HS-27A (cell line): ENCODE measurements at places on chromosomes 12 and 14.

DNA sequence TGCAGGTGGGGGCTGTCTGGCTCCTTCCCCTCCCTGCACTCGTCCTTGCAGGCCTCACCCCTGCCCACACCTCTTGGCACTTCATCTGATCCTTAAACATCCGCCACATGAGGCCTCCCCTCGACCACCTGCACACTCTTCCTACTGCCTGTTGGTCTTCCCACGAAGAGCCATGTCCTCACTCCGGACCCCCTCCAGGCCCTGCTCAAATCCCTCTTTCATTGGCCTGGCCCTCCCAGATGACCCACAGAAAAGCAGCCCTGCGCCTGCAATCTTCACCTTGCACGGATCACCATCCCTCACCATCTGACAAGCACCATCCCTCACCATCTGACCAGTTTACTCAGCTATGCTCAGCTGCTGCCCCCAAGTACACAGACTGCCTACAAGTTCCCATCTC is 193.6 kb downstream of the BCL11B start:
- no peak for DNase-seq

GRCh38 chr12:85424581-85425348 is 144.7 kb downstream of the ALX1 start:
- no peak for DNase-seq

DNA sequence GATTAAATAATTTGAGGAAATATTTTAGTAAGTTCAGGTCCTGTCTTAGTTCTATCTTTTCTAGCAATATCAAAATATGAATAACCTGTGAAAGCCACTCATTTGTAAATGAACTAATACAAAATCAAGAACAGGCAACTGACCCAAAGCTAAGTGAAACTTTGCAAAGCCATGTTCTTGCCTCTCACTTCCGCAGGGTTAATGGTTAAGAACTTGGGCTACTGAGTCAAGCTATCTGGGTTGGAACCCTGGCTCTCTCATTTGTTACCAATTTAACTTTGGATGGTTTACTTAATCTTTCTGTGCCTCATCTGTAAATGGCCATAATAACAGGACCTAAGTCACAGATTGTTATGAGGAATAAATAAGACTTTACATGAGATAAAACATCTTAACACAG is 2.8 kb downstream of the KIF21A start:
- no peak for DNase-seq

DNA sequence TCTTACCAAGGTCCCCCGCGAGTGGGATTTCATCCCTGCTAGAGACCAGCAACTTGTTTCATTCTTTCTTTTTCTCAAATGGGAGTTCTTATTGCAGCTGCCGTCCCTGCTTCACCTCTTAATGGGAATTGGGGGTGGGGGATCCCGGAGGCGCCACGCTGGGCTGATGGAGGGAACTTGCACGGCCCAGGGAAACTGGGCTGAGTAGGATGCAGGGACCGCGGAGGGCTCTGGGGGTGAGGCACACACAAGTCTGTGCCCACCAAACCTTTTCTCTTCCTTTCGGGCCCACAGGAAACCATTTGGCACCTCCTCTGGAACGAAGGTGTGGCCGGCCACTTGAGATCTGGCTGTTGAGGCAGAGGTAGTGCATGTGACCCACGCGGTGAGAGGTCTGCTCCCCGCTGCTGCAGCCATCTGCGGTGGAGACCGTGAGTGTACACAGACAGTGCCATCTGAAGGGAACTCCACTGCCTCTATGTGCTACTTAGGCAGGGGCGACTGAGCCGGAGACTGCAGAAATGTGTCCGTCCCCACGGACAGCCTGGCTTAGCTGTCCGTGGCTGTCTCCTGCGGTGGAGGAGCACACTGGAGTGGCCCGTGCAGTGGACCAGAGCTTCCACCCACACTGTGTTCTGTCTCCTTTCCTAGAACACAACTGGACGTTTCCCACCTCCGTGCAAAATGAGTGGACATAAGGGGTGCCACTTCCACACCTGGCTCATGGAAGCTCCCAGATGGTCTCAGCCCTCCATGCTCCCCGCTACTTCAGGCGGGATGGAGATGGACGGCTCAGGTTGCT is 42.1 kb upstream of the TESC start:
- DNase-seq, result no peak

- no peak for DNase-seq
These were observed 201.2 kb downstream of the ANO4 start for GRCh38 chr12:100995771-100996170.

GRCh38 chr14:21711360-21711961 is 37.8 kb upstream of the OR4E1 start:
- peak; percentile 30 for DNase-seq

DNA sequence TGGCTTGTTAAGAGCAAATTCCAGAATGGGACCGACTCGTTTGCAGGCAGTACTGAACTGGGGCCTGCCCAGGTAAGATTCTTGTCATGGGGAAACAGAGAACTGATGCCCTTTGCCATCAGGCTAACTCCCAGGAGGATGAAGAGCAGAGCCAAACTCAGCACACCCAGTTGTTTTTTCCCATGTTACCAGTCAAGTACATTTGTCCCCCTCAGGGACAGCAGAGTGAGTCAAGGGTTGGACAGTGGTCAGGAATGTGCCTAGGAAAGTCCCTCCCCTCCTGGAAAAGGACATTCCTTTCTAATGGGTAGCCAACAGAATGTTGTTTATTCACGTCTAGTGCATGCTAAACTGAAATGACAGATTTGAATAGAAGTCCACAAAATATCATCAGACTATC is 1.6 kb downstream of the ART4 start:
- DNase-seq, result peak; percentile 78

DNA sequence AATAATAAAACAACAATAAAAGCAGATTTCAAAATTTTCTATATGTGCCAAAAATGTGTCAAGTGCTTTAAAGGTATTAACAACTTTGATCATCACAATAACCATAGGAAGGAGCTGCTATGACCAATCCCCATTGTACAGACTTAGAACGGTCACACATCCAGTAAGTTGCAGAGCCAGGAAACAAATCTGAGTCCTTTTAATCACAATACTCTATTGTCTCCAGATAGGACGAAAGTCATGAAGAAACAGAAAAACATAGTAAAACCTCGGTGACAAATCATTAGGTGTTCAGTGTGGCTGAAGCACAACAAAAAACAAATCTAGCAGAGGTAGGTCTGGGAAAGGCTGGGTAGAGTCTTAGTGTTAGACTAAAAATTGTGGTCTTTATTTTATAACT is 178.8 kb downstream of the GRIP1 start:
- DNase-seq, result no peak

GRCh38 chr12:64178122-64178521 is 44.0 kb downstream of the KICS2 start:
- DNase-seq, result peak; percentile 69

GRCh38 chr14:24312736-24313507 is 1.6 kb downstream of the LTB4R start:
- no peak for DNase-seq

DNA sequence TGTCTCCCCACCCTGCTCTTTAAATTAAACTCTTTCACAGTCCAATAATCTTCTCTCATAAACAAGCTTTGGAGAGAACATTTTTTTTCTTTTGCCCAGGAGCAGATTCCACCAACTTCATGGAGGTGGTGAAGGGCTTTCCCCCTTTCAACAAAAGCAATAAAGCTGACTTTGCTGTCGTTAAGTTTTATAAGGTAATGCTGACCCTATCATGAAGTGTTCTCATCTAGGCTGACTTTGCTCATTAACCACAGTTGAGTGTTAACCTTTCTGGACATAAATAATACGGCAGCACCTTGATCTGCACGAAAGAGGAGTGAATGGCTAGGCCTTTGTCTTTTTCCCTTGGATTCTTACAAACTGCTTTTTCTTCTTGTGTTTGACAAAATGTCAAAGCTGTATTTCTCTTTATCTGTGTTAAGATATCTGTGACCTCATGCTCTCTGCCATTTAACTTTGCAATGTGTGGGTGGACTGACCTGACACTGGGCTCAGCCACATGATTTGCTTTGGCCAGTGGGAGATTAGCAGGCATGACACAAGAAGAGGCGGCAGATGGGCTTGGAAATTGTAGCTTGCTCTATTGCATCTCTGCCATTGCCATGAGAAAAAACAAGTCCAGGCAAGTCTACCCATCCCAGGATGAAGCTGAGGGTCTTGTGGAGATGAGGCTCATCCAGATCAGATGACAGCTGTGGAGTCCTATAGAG is 470.9 kb upstream of the CCDC196 start:
- DNase-seq, result no peak

GRCh38 chr12:5792343-5792742 is 152.7 kb downstream of the ANO2 start:
- no peak for DNase-seq

DNA sequence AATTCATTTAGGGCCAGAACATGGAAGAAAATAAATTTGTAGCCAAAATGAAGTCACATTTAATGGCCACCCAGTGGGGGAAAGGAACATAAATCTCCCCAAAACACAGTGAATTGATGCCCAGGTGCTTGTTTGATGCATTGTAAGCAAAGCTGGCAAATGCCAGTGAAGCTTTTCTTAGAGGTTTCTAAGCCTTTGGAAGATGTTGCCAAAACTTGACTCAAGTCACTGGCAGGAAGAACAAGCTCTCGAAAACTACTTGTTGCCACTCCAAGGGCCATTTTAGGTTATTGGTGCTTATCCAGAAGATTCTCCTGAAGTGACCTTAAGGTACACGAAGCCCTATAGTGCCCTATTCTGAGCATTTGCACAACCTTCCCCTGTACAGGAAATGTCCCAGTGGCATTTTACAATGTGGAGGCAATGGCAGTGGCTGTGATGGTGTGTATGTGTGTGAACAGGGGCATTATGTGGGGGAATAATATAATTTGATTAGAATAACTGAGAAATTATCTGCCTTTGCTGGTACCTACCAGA is 89.5 kb upstream of the NOVA1 start:
- no peak for DNase-seq

DNA sequence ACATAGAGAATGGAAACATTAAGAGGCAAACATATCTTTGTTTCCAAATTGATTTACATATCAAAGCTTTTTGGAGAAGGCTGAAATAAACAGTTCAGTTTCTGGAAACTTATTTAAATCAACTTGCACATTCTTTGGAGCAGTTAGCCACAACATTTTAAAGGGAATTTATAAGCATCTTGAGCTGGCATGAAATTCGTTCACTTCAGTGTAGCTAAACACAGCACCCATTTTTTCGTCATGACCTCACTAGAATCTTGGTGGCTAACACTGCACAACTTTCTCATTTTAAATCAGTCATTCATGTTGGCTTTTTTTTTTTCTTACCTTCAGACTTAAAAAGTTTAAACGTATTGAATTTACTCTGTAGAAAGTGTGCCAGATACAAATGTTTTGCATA is 1139.9 kb upstream of the FLRT2 start:
- DNase-seq, result no peak

GRCh38 chr12:49838973-49839633 is 3.8 kb downstream of the BCDIN3D start:
- peak; percentile 12 for DNase-seq

- no peak for DNase-seq
These were observed 13.7 kb downstream of the POMT2 start for GRCh38 chr14:77306851-77307496.

- no peak for DNase-seq
These were observed 12.7 kb downstream of the JAG2 start for GRCh38 chr14:105155681-105156413.

- DNase-seq, result no peak
These were observed 1057.6 kb downstream of the GALC start for GRCh38 chr14:86935241-86935885.

GRCh38 chr14:32256576-32256975 is 53.5 kb upstream of the RNU6-8 start:
- DNase-seq, result no peak

DNA sequence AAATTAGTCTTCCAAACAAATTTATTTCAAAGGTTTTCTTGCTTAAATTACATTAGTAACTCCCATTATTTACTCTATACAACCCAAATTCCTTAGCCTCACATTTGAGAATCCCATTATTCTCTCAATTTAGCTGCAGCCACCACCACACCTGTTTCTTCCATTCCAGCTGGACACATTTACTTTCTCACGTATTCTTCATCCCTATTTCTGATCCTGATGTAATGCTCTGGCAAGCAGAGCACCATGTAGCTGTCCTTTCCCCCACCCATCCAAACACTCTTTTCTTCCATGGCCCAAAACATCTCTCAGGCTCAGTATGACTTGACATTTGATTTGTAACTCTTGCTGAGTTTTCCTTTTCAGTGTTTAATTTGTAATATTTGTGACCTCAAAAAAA is 240.2 kb upstream of the CLEC14A start:
- no peak for DNase-seq

DNA sequence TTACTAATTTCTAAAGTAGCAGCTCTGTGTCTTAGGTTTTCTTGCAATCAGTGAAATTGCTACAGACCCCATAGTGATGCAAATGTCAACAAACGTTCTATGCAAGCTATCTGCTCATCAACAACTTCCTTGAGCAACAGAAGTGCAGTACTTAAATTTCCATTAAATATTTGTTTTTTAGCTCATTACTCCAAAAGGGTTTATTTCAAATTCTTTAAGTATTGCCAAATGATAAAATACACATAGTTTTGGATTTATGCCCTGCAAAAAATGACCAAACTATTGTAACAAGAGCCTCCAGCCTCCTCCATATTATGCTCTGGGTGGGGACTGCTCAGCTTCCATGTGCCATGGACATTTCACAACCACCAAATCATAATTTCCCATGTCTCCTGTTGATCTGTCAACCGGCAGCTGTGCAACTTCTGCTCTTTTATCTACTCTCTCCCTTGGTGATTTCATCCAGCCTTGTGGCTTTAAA is 4.4 kb downstream of the BDKRB1 start:
- no peak for DNase-seq

DNA sequence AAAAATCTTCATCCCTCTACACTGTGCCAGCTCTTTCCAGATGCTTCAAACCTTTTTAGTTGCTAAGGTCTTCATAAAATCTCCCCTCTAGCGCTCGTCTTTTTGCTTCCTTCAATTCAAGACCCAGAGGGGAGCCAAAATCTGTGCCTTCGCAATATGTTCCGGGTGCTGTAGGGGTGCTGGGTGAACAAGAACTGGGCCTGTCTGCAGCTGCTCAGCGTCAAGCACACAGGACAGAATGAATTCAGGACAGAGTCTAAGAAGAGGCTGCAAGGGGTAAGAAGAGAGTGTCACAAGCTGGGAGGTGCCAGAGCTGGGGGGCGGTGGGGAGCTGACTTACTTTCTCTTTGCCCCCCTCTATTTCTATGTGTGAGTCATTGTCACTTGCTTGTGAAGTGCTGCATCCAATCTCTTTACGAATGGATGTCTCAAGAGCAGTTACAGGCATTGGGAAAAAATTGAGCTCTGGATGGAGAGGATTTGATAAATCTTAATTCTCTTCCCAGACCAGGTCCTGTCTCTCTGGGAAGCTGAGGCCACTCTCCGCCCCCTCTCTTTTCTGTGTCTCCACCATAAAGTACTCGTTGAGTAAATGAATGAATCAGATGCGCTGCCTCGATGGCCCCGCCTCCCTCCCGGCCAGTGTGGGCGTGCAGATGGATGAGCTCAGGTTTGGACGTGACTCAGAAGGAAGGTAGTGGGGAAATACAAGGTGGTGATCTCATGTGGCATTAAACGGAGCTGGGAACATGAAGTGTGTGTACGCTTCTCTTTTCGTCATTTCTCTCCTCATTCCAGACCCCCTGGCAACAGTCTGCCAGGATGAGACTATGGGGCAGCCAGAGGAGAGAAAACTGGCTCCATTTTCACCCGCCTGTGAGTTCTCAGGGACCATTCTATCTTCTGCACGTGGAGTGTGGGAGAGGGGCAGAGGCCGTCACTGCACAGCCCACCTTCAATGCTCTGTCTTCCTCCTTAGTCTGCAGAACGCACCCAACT is 91.3 kb downstream of the TSPAN9 start:
- DNase-seq, result no peak
